HFF-Myc (cell line): ENCODE measurements at places on chromosomes 6 and 20.

GRCh38 chr20:2657674-2658073, 5.2 kb downstream of the NOP56 start:
- no peak for DNase-seq

GRCh38 chr6:23647045-23647444, 479.0 kb upstream of the NRSN1 start:
- DNase-seq = no peak

GRCh38 chr20:55116598-55116997, 641.2 kb downstream of the DOK5 start:
- no peak for DNase-seq

DNA sequence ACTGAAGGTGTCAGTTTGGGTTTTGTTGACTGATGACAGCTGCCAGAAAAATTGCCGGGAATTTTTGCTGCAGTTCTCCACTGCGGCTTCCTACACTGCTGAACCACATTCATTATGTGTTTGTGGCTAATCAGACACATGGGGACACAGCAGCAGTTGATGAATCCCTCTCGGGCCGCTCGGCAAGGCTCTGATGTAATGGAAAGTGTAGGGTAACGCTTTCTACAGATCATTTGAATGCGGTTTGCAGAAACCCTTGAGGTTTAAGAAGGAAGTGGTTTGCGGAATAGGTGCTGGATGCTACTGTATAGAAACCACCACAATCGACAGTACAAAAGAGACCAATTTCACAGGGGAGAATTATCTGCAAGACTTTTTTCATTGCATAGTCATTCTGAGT, 138.7 kb upstream of the SASH1 start:
- no peak for DNase-seq

DNA sequence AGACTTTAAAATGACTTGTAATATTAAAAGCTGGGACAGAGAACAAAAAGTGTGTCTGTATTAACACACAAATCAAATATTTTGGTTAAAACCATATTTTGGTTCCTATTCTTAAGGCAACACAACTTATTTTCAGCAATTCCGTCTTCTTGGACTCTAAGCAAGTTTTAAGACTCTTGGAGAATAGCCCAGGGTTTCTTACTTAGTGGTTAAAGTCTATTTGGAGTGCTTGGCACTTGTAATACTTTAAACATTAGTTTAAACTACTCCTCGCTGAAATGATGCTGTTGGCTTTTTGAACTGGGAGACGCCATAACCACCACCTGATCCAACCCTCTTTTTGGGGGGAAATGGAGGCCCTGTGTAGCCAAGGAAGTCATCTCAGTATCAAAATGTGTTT, 109.7 kb upstream of the GMDS start:
- DNase-seq = no peak

GRCh38 chr6:79797163-79797764, 150.1 kb downstream of the ELOVL4 start:
- no peak for DNase-seq

DNA sequence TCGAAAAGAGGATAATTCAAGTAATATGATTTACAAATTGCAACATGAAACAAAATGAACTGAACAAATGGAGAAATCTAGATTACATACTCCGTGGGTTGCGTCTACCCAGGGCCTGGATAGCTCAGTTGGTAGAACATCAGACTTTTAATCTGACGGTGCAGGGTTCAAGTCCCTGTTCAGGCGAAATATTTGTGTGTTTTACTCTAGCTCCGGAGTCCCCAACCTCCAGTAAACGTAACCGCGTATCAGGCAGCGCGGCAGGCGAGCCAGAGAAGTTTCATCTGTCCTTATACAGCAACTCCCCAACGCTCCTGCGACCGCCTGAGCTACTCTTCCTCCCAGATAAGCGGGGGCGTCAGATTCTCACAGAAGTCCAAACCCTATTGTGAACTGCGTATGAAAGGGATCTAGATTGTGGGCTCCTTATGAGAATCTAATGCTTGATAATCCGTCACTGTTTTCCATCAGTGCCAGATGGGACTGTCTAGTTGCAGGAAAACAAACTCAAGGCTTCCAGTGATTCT, 176.1 kb downstream of the TRIM27 start:
- DNase-seq = peak; percentile 87

DNA sequence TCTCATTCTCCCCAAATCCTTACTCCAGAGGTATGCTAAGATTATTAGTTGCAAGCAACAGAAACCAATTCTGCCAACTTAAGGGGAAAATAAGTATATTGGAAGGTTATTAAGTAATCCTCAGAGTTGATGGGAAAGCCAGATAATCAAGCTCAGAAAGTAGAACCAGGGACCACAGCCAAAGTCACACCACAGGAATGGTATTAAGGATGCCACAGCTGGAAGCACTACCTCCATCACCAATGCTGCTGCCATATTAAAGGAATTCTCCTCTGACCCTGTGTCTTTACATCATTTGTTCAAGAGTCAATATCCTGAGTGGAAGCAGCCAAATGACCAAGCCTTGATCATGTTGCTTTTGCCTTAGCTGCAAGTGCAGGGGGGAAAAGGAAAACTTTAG, 9.9 kb downstream of the PROCR start:
- no peak for DNase-seq

GRCh38 chr6:38387461-38387860, 252.3 kb downstream of the BTBD9 start:
- no peak for DNase-seq

DNA sequence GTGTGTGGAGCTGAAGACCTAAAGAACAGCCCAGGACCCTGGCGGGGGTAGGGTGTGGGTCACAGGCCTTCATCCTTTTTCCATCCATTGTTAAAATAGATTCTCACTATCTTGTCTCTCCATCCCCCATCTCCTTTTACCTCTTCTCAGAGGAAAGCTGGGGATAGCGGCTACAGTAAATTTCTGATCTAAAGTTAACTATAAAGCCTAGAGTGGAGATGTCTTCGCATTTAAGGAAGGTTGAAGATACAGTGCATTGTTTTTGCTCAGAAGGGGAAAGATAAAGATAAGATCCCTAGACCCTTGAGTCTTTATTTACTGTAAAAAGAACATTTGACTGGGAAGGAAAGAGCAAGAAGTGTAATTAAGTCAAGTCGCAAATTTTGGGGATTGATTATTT, 8.6 kb downstream of the FOXA2 start:
- DNase-seq = no peak

GRCh38 chr6:16630026-16630643, 131.1 kb downstream of the ATXN1 start:
- no peak for DNase-seq

- DNase-seq = no peak
Measured at GRCh38 chr20:18256440-18257090, 31.8 kb upstream of the ZNF133 start.

GRCh38 chr20:49482621-49483017, at the start of gene KCNB1:
KCNB1 (minus strand) TSS chr20:49482668; CDS start chr20:49482480, 188 bp downstream.
- no peak for DNase-seq

DNA sequence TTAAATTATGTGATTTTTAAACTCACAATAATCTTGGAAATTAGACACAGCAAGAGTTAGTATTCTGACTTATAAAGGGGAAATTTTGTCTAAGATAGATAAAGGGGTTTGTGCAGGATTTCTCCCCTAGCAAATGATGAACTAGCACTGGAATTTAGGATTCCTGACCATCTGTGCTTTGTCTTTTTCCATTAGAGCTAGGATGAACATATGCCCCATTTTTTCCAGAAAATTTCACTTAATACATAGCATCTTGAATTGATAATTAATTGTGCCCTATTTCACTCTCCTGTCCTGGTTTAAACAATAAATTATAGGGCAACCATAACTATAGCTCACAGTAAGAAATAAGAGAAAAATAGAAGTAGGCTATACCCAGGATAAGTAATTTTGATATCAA, 601.0 kb downstream of the GRIK2 start:
- DNase-seq = no peak

- DNase-seq = no peak
Measured at GRCh38 chr20:58836616-58837204, 14.0 kb downstream of the GNAS-AS1 start.

- no peak for DNase-seq
Measured at GRCh38 chr6:90369651-90370050, 73.0 kb upstream of the BACH2 start.

DNA sequence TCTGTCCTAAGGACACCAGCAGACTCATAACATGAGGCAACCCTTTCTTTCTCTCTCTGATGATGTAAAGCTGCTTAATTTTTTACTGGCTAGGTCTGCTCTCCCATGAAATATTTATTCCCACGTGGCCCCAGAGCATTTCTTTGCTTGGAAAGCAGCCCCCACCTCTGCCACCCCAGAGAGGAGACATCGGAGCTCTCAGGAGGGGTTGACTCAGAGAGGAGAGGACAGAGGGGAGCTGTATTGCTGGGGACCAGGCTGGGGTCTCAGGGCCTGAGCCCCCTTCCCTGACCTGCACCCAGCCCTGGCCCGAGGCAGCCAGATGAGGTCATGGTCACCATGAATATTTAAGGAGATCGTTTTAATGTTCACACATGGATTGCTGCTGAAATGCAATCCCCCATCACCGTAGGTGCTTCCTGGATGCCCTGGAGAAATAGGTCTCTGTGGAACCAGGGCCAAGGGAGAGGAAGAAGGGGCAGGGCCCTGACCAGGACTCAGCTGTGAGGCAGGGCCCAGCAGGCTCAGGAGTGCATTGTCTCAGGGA, 117.5 kb downstream of the DLL1 start:
- DNase-seq = no peak

GRCh38 chr6:106534564-106534982, 94.7 kb downstream of the RTN4IP1 start:
- DNase-seq = no peak

GRCh38 chr6:138765896-138766655, 7.5 kb upstream of the CCDC28A start:
- DNase-seq = no peak

DNA sequence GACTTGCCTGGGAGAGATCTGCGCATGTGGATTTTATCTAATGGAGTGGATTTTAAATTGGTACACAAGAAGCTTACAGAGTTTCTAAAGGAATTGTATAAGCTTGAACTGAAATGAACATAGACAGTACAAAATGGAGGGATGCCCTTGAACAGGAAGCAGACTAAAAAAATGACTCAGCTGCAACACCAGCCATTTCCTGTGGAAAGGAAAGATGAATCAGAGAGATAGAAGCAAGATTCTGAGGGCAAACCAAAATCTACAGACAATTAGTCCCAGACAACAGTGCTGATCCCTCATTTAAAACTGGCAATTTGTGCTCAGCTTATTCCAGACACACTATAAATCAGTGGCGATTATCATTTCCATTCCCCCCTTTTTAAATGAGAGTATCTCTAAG, 114.6 kb upstream of the TCF21 start:
- DNase-seq = no peak

DNA sequence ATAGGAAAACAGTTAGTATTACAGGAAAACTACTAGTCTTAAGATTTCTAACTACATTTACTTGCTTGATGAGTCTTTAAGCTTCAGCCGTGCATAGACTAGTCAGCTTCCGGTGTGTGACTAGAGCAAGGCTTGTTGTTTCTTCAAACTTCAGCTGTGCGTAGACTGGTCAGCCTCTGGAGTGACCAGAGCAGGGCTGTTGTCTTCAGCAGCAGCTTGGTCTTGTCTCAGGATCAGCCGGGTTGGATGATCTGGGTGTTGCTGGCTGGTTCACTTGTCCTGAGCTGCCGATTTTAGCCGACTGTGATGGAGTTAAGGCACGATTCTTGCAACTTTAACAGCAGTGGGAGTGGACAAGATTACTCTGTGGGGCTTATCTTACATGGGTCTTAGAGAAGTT, 44.7 kb downstream of the HLA-C start:
- no peak for DNase-seq

DNA sequence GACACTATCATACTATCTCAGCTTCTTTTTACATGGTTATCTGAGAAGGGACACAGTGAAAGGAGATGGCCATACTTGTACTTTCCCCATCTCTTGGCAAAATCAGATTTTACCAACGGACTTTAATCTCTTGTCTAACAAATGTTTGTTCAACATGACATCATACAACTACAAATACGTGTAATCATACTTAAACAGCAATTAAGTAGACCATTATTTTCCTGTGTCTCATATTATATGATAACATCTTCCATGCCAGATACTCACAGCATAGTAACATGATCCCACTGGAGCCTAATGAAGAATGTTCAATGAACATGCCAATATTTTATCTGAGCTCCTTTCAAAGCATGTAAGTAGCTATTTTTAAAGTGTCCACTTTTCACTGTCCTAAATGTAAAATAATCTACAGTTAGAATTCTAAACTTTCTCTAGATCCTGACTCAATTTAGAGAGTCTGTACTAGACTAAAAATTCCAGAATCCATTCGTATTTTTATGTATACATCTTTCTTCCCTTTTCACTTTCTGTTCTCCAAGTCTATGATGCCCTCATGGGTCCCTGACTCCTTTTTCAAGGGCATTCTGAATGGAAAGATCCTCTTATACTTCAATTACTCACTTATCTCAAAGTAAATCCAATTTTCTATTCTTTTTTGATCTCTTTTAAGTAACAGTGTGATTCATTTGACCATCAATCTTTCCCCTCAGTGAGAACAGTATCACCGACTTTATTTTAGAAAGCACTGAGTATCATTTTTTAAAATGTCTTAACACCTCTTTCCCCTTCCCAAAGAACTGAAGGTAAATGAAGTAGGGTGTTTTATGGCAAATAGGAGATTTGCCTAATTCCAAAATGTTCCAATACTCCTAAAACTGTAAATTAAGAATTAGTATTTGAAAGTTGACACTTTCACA, 133.5 kb downstream of the CDK19 start:
- no peak for DNase-seq

- DNase-seq = no peak
Measured at GRCh38 chr6:142735204-142735603, 209.8 kb downstream of the HIVEP2 start.

DNA sequence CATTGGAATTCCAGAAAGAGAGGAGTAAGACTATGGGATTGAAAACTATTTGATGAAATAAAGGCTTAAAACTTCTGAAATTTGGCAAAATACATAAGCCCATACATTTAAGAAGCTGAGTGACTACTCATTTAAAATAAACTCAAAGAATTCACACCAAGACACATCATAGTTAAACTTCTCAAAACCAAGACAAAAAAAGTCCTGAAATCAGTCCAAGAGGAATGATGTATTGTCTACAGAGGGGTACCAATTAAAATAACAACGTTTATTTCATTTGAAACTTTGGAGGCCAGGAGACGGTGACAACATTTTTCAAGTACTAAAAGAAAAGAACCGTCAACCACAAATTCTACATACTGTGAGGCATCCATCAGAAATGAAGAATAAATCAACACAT, 841.4 kb upstream of the MAP3K7 start:
- no peak for DNase-seq

GRCh38 chr6:111800259-111800765, 72.9 kb downstream of the FYN start:
- DNase-seq = no peak

DNA sequence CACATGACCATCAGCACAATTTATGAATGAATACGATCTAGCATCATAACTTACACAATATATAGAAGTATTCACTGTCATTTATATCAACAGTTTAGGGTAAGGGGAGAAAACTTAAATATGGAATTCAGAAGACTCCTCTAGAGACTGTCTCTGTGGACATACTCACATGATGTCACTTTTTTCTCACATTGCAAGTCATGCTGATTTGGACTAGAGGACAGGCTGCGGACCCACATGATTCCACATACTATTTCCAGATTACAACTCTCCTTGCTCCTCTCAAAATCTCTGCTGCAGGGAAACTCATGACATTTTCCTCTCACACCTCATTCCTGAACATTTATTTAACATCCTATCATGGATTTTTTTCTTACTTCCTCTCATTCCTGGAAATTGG, 13.4 kb downstream of the CRISP1 start:
- no peak for DNase-seq

GRCh38 chr20:34578025-34578424, 19.5 kb downstream of the MAP1LC3A start:
- DNase-seq = no peak
